ENCODE measurements at places on chromosomes 6 and 20.

GRCh38 chr6:20463396-20463795 lies 61.7 kb downstream of the E2F3 start:
- DNase-seq: no peak

- DNase-seq: no peak
Measured at GRCh38 chr6:161080263-161080970, 88.8 kb downstream of the MAP3K4 start.

GRCh38 chr6:167526465-167527368 lies 201.8 kb downstream of the TTLL2 start:
- no peak for DNase-seq

GRCh38 chr6:13563009-13563408 lies 11.4 kb upstream of the SIRT5 start:
- no peak for DNase-seq

DNA sequence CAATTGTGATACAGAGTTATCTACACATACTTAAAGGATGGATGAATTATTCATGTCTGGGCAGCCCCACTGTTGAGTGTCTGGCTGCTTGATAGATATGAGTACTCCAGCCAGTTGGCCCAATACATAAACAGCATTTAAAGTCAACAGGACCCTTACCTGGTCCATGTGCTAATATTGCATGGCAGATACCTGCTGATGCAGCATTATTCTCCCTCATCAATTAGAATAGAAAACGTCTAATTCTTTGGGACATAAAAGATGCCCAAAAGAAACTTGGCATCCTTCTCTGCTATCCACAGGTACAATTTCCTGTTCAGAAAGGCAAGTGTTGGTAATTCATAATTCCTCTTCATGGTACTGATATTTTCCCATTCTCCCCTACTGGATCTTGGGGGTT lies 550.8 kb downstream of the TFAP2B start:
- no peak for DNase-seq

DNA sequence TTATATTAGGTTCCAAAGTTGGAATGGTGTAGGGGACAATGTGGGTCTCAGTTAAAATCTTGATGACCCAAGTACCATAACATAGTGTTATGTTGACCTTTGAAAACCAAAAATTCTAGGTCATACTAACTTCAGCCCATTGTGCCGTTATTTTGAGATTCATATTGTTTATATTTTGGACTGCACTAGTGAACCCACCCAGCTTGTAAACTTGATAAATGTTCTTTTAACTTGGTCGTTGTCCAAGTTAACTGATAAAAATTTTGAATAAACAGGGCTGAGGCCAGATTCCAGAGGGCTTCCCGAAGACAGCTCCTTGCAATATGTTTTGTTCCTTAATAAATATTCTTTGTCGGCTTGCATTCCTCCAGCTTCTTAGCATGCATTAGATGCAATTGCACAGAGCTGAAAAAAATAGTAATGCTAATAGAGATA lies 90.3 kb downstream of the BCAS1 start:
- no peak for DNase-seq

GRCh38 chr6:149480502-149481280 lies 4.1 kb downstream of the ZC3H12D start:
- no peak for DNase-seq

DNA sequence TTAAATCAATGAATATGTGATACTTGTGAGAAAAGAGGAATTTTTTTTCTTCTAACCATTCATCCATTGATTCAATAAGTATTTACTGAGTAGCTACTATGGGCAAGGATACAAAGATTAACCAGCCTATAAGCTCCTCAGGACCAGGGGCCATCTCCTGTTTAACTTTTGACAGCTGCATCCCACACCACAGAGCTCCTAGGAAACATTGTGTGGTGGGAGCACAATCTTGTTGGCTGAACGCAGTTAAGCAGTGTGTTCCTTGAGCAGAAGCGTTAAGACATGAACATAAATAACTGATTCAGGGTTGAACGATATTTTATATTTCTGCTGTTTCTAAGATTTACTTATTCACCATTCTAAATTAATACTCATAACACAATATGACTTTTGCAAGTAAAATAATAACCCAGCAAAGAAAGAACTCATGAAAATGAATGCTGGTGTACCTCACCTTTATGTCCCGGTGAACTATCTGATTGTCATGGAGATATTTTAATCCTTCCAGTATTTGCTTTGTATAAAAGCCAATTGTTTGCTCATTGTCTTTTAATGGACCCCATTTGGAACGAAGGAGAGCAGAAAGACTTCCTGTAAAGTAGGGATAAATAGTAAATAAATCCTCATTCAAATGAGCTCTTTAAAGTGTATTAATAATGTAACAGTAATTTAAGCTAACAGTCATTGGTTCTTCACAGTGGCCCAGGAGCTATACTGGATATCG lies 62.6 kb upstream of the MAP7 start:
- DNase-seq: no peak

GRCh38 chr6:149889326-149889725 lies 8.6 kb downstream of the RAET1E start:
- no peak for DNase-seq

DNA sequence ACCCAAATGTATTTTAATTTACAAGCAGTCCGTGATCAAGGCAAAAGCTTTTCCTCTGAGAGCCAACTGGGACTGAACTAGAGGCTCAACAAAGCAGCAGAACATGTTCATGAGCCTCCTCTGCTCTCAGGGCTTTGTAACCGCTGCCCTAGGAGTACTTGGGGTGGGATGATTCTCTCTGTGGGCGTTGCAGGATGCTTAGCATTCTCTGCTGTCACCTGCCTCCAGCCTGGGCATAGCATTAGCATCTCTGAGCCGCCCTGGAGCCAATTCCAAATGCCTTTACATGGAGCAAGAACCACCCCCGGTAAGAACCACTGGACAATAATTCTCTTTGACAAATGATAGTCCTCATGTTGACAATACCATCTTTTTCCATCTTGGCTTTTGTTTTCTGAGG lies 237.6 kb upstream of the CDH4 start:
- no peak for DNase-seq

GRCh38 chr20:8291873-8292272 lies 159.8 kb downstream of the PLCB1 start:
- no peak for DNase-seq

DNA sequence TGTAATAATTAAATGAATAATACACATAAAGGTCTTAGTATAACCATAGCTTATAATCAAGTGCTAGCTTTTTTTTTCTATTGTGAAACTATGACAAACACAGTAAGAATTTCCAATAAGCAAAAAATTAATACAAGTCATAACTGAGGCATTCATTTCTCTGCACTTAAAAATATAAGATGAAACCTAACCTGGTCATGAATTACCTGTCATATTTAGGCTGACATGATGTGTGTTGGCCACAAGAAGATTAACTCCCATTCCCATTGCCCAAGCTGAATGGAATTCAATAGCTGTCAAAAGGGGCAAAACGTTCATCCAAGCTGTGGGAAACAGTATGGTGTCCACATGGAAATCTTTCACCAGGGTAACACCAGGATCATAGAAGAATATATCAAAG lies 5.4 kb downstream of the VNN2 start:
- DNase-seq: no peak

- DNase-seq: no peak
Measured at GRCh38 chr20:58360936-58361335, 28.1 kb upstream of the VAPB start.

DNA sequence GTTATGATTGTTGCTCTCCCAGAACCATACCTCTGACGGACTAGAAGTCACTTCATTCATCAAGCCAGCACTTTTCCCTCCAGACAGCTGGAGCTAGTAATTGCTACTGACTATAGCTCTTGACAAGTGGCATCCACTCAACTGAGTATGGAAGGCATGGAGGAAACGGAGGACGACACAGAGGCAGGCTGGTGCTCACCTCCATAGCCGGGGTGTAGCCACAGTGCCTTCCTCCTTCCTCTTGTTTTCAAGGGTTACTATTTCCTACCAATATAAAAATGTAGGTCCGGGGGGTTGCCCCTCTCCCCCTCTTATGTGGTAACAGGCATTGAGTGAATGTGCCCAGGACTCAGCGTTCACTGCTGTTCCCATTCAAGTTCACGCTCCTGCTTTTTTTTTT lies 23.5 kb upstream of the FOXC1 start:
- no peak for DNase-seq

DNA sequence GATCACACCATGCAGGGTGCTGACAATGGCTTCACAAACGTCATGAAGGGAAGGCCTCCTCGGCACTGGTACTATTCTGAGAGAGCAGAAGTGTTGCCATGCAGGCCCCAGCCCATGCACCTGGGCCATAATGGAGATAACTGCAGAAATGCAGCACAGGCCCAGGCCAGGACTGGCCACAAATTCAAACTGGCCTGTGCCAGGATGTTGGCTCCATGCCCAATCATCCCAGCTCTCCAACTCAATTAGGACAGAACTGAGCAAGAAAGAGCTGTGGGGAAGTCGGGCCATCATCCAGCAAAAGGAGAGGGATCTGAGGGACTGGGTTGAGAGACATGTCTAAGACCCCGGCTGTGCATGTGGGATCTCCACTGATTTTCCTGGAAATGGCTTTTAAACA lies 48.9 kb upstream of the SYNDIG1 start:
- no peak for DNase-seq

DNA sequence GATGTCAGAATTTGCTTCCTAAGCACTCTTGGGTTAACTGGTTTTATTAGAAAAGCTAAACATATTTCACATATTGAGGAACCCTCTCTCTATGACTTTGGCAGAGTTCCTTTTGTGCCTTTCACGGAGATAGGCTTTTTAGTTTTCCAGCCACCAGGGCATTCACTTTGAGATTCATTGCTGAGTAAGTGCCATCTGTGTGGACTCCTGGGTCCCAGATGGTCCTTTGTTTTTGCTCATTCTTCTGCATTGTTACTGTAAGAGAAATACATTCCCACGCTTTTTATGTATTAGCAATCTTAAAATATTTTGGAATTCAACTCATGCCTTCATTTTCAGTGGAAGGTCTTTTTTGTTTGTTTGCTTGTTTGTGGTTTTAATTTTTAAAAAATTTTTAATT lies 76.3 kb upstream of the PHACTR2 start:
- DNase-seq: no peak

GRCh38 chr6:132153221-132153898 lies 202.2 kb upstream of the CCN2 start:
- no peak for DNase-seq

DNA sequence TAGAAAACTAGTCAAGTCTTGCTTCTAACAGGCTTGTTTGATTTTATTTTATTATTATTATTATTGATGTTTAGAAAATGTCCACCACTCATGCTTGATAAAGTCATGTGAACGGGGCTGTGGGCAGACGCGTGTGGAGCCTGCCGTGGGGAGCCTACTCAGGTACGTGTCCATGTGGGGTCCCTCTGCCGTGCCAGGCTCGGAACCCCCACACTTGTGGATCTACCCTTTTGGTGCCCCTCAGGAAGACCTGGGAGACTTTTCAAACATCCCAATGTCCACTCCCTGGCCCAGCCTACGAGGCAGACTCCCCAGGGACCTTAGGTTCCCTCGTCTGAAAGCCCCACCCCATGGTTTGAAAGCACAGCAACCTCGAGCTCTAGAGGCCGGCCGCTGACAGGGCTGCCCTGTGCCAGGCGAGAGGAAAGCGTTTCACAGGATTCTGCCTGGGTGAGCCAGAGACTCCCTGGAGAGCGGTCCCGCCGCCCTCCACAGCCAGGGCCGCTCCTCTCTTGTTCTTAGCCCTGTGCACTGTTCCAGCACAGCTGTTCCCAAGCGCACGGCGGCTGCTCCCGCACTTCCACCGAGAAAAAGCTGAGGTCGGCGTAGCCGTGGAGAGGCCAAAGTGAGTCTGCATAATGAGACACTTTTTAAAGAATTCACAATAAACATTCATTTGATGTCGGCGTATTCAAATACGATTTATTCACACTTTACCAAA lies 249.7 kb downstream of the TTLL2 start:
- no peak for DNase-seq

GRCh38 chr6:69812746-69813427 lies 16.1 kb upstream of the LMBRD1 start:
- no peak for DNase-seq

DNA sequence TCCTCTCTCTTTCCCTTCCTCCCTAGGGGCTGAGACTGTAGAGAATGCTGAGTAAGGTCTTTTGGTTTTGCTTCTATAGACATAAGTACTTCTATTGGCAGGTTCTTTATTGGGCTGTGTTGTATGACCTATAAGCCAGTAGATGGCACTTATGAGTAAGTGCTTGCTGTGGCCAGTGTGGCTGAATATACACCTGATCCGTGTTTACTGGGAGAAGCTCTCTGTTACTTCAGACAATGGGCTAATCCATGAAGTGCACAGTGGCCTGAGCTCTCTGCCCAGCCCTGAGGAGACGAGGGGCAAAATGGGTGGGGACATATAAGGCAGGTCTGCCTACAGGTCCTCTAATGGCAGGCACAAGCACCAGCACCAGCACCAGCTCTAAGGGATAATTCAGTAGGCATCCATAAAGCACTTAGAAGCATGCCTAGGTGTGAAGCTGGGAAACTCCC lies 610.3 kb downstream of the RNF144B start:
- no peak for DNase-seq

GRCh38 chr6:167491438-167492099 lies 166.7 kb downstream of the TTLL2 start:
- DNase-seq: no peak

DNA sequence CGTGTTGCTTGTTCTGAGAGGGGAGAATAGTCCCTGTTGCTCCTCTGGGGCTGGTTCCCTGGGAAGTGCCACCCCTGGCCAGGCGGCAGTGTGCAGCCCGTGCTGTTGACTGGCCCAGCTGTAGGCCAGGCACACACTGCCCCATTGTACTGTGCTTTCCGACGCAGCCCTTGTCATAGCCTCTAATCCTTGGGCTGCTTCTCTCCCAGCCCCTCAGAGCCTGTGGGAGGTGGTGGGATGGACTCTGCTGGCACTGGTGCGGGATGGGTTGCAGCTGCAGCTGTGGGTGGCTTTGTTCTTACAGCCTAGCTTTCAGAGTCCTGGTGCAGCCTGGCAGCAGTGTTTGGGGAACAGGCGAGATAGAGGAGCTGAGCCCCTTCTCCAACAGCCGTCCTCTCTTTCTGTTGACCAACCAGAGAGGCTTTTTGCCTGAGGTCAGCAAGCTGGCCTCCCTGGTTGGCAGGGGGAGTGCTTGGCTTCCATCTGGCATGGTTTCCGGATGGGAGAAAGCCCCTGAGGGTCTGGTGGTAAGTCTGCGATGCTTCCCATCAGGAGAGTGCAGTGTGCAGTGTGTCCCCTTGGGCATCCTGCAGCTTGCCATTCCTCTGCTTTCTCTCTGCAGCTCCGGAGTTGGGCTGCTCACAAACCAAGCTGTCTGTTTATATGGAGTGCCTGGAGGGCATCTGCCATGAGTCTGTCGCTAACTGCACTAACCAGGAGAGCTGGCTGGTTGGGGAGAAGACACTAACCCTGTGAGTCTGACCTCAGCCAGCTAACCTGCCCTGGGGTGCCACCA lies 12.1 kb downstream of the TJAP1 start:
- peak; percentile 73 for DNase-seq

DNA sequence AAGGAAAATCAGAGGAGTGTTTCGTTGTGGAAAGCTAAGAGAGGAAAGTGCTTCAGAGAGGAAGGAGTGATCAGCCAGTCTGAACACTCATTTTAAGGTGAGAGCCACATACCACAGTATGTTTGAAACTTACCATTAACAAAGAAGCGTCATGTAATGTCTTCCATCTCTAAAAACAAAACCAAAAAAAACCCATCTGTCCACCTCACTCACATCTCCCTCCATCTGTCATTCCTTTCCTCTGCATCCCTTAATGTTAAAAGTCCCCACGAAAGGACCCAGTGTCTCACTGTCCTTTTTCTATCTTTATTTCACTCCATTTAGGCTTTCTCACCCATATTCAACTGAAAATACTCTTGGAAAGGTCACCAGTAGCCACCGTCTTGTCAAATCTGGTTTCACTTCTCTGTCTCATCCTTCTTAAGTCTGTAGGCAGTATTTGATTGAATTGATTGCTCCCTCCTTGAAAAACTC lies 59.4 kb upstream of the GNRH2 start:
- no peak for DNase-seq

- no peak for DNase-seq
Measured at GRCh38 chr6:24472181-24472580, 17.2 kb downstream of the GPLD1 start.
